Ovary (tissue), 10 donors: ENCODE measurements at places on chromosomes 7 and 10. TPM values are rescaled to one million over a fixed set of nuclear protein-coding genes. Genes with fewer than 3 reads are reported as not detected.

DNA sequence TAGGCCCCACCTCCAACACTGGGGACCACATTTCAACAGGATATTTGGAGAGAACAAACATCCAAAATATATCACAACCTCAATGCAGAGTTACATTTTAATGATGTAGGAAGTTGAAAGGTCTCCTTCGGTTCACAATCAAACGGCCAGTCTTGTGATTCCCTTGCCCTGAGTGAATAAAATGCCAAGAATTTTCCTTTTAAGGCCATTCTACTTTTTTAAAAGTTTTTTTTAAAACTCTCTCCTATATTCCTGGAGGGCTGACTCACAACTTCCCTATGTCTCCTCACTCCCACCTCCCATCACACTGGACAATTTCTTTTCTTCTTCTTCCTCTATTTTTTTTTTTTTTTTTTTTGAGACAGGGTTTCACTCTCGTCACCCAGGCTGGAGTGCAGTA, 693.6 kb upstream of the AUTS2 start:
- no peak for DNase-seq

DNA sequence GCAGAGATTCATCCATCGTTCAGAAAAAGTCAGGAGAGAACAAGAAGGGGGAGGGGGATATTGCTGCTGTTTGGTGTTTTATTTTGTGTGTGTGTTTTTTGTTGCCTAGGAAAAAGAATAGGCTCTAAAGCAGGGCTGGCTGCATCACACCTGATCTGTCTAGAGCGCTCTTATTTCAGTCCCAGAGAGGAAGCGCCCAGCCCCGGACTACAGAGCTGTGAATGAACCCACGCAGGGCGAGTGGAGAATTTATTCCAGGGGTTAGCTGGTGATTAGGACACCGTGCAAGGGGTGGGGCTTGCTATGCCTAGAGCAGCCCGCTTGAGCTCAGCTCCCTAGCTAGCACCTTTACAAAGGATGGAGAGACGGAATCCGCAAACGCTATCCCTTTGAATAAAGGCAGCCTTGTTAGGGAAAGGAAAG, 621 bp upstream of the FAM13C start:
- DNase-seq = peak; percentile 75

Gene CTAGE8
- total RNA-seq = 0.53 TPM

DNA sequence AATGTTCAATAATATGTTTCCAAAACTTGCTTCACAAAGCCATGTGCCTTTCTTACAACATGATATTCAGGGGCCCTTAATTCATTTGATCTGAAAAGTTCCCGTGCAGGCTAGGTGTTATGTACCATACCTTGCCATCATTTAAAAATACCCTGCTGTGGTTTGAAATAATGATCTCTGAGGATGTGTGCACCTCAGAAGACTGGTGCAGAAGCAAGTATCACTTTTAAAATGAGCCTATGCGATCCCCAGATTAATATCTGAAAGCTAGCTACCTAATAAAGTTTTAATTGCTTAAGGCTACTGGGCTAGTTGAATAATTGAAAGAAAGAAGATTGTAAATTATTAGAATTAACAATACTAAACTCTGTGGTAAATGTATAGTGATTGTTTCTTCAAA, 262.4 kb downstream of the CDK14 start:
- DNase-seq = no peak

DNA sequence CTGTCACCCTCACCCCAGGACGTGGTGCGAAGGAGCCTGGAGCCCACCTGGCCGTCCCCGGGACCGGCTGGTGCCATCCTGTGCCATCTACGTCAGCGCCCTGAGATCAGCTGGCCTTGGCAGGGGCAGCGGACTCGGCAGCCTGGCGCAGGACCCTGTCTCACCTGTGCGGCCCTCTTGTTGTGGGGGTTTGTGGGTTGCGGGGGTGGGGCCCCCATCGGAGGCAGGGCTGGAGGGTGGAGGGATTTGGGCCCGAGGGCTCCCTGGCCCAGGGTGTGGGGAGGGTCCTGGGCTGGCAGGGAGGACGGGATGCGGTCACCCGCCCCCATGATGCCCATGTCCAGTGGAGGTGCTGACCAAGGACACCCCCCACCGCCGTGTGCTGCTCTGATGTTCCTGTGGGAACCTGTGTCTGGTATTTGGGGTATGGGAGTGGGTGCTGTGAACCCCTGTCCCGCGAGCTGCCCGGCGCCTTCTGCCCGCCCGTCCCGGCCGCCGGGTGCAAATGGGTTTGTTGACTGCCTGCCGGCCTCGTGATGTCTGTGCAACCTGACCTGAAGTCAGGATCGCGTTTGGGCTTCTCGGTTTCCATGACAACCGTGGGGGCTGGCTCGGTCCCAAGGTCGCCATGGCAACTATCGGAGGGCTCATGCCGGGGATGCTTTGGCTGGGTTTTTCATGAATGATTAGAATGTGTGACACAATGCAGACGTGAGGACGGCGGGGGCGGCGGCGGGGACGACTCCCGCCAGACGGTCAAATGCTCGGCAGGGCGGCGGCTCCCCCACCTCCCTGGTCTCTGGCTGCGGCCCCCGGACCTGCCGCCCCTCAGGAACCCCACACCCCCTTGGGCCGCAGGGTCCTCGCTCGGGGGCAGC, 7.3 kb downstream of the MAFK start:
- DNase-seq = peak; percentile 99

GRCh38 chr10:104321725-104322415, 16.4 kb downstream of the ITPRIP start:
- no peak for DNase-seq
